CD8-positive, alpha-beta memory T cell (primary cell): ENCODE measurements at places on chromosomes 13 and 19. TPM values are rescaled to one million over a fixed set of nuclear protein-coding genes. Genes with fewer than 3 reads are reported as not detected.
A peak's percentile ranks its signal among the peaks of the same experiment; 100 is the strongest.

- H3K27ac ChIP-seq, result no peak overlapping the region
- no peaks in the 10 kb centered on the region for H3K36me3 ChIP-seq
- DNase-seq, result peak; percentile 46
- H3K4me1 ChIP-seq, result peaks cover under 1% of the 10 kb centered on the region
- peaks cover 4% of the 10 kb centered on the region for H3K27me3 ChIP-seq
- no peak overlapping the region for H3K4me3 ChIP-seq
Measured at GRCh38 chr19:46537136-46538097, 41.8 kb upstream of the PNMA8B start.

DNA sequence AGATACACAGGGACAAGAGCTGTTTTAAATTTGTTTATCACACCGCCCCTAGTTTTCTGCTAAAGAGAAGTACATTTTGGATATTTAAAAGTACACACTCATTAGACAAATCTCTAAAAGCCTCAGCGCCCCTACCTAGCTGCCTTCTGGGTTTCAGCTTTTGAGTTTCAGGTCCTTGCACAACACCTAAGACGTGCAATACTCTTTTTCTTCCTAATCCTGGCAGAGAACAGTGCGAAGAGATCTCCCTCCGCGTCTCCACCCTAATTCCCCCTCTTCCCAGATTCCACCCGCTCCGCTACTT is 421 bp upstream of the KLF5 start:
- H3K4me1 ChIP-seq, result peaks cover 8% of the 10 kb centered on the region
- H3K27ac ChIP-seq, result no peak overlapping the region
- H3K36me3 ChIP-seq, result no peaks in the 10 kb centered on the region
- H3K4me3 ChIP-seq, result peak overlapping the region; percentile 55

DNA sequence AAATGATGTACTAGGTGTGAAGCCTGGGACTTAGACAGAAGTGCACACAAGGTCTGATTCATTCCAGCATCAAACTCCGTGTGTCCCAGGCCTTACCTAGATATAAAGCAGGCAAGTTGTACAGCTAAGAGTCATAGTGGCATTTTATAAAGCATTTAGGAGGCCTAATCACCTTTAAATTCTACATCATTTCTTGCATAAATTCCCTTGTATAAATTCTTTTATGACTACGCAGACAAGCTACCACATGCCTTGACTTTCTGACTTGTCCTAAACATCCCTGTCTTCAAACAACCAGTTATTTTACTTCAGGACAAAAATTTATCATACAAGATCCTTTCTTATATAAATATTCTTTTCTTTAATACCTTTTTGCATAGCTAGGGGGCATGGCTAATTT is 22.5 kb downstream of the TMEM255B start:
- H3K27ac ChIP-seq, result no peak overlapping the region
- no peaks in the 10 kb centered on the region for H3K36me3 ChIP-seq
- peaks cover 6% of the 10 kb centered on the region for H3K27me3 ChIP-seq
- H3K4me3 ChIP-seq, result no peak overlapping the region
- H3K4me1 ChIP-seq, result no peaks in the 10 kb centered on the region

GRCh38 chr19:17766543-17767131 is 15.4 kb downstream of the FCHO1 start:
- no peaks in the 10 kb centered on the region for H3K4me1 ChIP-seq
- DNase-seq, result no peak
- H3K4me3 ChIP-seq, result no peak overlapping the region
- H3K27ac ChIP-seq, result no peak overlapping the region

Gene ZNF317
- 54.1 TPM for total RNA-seq

- no peak overlapping the region for H3K27ac ChIP-seq
- peaks cover 13% of the 10 kb centered on the region for H3K4me1 ChIP-seq
- H3K4me3 ChIP-seq, result no peak overlapping the region
- DNase-seq, result no peak
- H3K27me3 ChIP-seq, result peaks cover 82% of the 10 kb centered on the region
Measured at GRCh38 chr13:94705081-94706030, 7.0 kb downstream of the SOX21 start.

DNA sequence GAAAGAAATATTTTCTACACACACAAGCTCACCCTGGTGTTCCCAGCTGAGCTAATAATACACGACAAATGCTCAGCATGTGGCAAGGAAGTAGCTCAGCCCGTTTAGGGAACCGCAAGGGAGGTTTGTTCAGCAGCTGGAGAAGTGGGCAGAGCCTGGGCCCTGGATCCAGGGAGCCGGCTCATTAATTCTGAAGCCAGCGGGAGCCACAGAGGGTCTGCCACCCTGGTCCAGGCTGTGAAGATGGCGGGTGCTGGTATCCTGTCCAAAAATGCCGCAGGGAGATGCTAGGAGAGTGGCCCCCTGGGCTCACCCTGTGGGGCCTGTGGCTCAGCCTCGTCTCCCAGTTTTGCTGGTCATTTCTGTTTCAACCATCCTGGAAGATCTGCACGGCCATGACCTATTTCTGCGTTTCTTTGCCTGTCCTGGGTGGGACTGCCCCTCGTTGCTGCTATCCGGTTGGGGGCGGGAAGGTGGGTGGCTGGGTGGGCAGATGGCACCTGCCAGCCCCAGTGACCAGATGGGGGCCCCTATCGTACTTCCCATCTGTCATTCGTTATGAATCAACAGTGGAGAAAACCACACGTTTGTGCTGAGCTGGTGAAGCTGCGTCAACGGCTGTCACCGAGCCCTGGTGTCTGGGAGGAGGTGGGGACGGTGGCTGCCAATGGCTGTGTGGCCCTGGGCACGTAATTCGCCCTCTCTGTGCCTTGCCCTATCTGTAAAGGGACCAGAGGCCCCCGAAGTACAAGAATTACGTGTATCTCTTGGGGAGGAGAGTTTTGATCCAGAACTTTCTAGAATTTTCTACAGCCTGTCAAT is 2.7 kb upstream of the GNA15 start:
- H3K27ac ChIP-seq, result peak overlapping the region; percentile 29
- H3K4me3 ChIP-seq, result peak overlapping the region; percentile 20
- peaks cover 15% of the 10 kb centered on the region for H3K4me1 ChIP-seq
- DNase-seq, result peak; percentile 57
- H3K27me3 ChIP-seq, result peaks cover 3% of the 10 kb centered on the region

Gene ADGRE3
- not detected for total RNA-seq

Gene MEIOSIN
- not detected for total RNA-seq

Gene PALM3
- total RNA-seq, result not detected

Gene PCDH9
- total RNA-seq, result 0.09 TPM

- DNase-seq, result no peak
- no peak overlapping the region for H3K4me3 ChIP-seq
- no peaks in the 10 kb centered on the region for H3K4me1 ChIP-seq
- H3K27ac ChIP-seq, result no peak overlapping the region
- H3K36me3 ChIP-seq, result no peaks in the 10 kb centered on the region
- H3K27me3 ChIP-seq, result no peaks in the 10 kb centered on the region
Measured at GRCh38 chr13:28981530-28981929, 161.4 kb downstream of the MTUS2 start.

DNA sequence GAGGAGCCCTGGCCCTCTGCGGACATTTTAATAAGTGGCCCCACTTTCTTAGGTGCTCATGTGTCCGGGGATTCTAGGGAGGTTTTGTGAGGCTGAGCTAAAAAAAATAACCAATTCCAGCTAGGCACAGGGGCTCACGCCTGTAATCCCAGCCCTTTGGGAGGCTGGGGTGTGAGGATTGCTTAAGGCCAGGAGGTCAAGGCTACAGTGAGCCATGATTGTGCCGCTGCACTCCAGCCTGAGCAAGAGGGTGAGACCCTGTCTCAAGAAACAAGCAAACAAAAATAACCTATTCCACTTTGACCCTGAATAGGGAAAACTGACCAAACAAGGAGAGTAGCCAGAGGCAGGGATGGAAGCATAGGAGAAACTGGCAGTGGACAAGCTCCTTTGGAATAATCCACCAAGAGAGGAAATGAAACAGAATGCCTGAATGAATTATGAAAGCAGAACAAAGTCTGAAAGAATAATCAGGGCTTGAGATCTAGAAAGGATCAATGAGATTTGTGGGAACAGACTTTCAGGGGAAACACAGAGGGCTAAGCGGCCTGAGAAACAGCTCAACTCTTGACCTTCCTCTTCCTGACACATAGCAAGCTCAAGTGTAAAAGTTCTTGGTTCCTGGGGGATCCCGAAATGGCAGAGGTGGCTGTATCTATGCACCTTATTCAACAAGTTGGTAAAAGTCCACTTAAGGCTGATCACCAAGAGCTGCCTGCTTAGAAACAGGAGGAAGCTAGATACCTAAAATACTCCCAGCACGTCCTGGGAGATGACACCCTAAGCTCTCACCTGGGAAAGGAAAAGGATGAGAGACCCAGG is 30.1 kb upstream of the FFAR2 start:
- H3K27me3 ChIP-seq, result peaks cover 6% of the 10 kb centered on the region
- no peaks in the 10 kb centered on the region for H3K4me1 ChIP-seq
- H3K36me3 ChIP-seq, result no peaks in the 10 kb centered on the region
- no peak overlapping the region for H3K27ac ChIP-seq
- DNase-seq, result no peak

GRCh38 chr19:16136185-16136999 is 7.1 kb upstream of the HSH2D start:
- no peak overlapping the region for H3K4me3 ChIP-seq
- no peak overlapping the region for H3K27ac ChIP-seq
- no peaks in the 10 kb centered on the region for H3K27me3 ChIP-seq
- H3K36me3 ChIP-seq, result peaks cover 17% of the 10 kb centered on the region
- H3K4me1 ChIP-seq, result peaks cover 5% of the 10 kb centered on the region

GRCh38 chr19:32178401-32178800 is 167.0 kb upstream of the ZNF507 start:
- H3K4me3 ChIP-seq, result no peak overlapping the region
- H3K4me1 ChIP-seq, result no peaks in the 10 kb centered on the region
- no peaks in the 10 kb centered on the region for H3K36me3 ChIP-seq
- no peak for DNase-seq
- H3K27ac ChIP-seq, result no peak overlapping the region
- H3K27me3 ChIP-seq, result no peaks in the 10 kb centered on the region

DNA sequence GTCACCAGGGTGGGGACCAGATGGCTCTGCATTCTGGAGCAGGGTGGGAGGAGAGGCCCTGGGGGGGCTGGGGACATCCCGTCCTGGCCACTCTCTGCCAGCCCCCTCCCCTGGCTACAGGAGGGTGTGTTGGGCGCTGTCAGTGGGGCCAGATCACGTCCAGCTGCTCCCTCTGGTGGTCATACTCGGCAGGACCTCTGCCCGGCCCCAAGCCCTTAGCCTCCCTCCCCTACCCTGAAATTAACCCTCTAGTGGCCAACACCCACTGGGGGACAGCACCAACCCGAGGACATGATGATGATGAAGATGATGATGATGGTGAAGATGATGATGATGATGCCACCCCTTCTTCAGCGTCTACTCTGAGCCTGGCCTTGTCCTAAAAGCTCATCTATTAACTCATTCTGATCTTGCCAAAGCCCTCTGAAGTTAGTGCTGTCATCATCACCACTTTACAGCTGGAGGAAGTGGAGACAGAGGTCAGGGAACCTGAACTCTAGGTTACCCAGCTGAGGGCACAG is 590 bp upstream of the LGI4 start:
- no peak overlapping the region for H3K27ac ChIP-seq
- no peaks in the 10 kb centered on the region for H3K4me1 ChIP-seq
- H3K27me3 ChIP-seq, result no peaks in the 10 kb centered on the region
- no peak overlapping the region for H3K4me3 ChIP-seq
- peak; percentile 44 for DNase-seq
- H3K36me3 ChIP-seq, result no peaks in the 10 kb centered on the region

- H3K4me1 ChIP-seq, result no peaks in the 10 kb centered on the region
- no peak overlapping the region for H3K4me3 ChIP-seq
- H3K27ac ChIP-seq, result no peak overlapping the region
- H3K27me3 ChIP-seq, result no peaks in the 10 kb centered on the region
Measured at GRCh38 chr19:13212759-13213330, 62.6 kb downstream of the IER2 start.

Gene NDFIP2
- 94.4 TPM for total RNA-seq

Gene C19orf12
- total RNA-seq, result 32.3 TPM

DNA sequence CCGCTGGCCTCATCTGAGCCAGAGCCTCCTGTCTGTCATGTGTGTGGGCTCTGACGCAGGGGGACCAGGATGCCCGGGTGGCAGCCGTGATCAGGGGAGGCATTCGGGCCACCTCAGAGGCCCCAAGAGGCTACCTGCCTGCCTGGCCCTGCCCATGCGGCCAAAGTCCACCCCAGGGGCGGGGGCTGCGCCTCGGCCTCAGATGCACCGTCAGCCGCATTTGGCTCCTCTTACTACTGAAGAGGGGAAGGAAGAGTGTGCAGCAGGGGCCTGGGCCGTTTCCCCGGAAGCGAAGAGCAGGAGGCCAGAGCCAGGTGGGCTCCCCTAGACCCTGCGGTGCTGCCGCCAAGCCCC is 34.0 kb downstream of the C13orf46 start:
- H3K4me1 ChIP-seq, result no peaks in the 10 kb centered on the region
- no peaks in the 10 kb centered on the region for H3K36me3 ChIP-seq
- H3K27me3 ChIP-seq, result no peaks in the 10 kb centered on the region
- no peak overlapping the region for H3K4me3 ChIP-seq

DNA sequence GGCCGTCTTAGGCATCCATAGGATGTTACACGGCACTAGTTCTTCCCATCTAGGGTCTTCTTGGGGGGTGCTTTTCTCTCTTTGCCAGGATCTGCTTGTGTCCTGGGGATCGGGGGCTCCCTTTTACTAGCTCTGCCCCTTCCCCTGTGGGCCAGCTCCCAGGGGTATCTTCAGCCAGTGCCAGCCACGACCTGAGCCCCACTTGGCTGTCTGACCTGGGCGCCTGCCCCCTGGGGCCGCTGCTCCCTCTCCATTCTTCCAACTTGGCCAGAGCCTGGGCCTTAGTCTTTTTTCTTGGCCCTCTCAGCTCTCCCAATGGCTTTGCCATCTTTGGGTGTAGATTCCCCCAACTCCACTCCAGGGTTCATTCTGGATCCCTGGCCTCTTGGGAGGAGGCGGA is 3.1 kb downstream of the PRKACA start:
- H3K4me1 ChIP-seq, result peaks cover 39% of the 10 kb centered on the region
- H3K27me3 ChIP-seq, result no peaks in the 10 kb centered on the region
- DNase-seq, result no peak
- H3K27ac ChIP-seq, result no peak overlapping the region
- no peak overlapping the region for H3K4me3 ChIP-seq

DNA sequence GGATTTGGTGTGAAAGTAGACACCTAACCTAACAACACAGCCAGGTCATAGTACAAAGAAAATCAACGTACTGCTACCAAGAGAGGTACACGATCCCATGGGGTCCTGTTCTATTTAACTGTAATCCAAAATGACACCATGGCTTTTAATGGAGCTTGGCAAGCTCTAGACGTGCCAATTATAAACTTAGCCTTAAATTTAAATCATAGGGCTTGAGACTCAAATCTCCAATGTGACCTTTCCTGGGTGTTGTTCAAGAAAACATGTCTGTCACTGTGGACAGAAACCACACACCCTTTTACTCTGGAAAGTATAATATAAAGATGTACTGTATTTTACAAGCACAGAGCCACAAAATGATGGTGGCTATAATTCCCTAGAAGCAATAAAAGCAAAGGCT is 299.3 kb downstream of the ENOX1 start:
- H3K4me3 ChIP-seq, result no peak overlapping the region
- H3K27ac ChIP-seq, result no peak overlapping the region
- no peak for DNase-seq

- no peaks in the 10 kb centered on the region for H3K36me3 ChIP-seq
- no peak overlapping the region for H3K4me3 ChIP-seq
- no peak for DNase-seq
- H3K4me1 ChIP-seq, result no peaks in the 10 kb centered on the region
- H3K27me3 ChIP-seq, result no peaks in the 10 kb centered on the region
Measured at GRCh38 chr13:33146843-33147611, 130.8 kb downstream of the KL start.
